ENCODE measurements at places on chromosomes 13 and 19. TPM values are rescaled to one million over a fixed set of nuclear protein-coding genes. Genes with fewer than 3 reads are reported as not detected.
A peak's percentile ranks its signal among the peaks of the same experiment; 100 is the strongest.

- peak; percentile 34 for DNase-seq
Observed at GRCh38 chr19:13748169-13748828, 16.0 kb upstream of the MRI1 start.

FUT3 gene
- total RNA-seq, result 224 TPM

- no peak for DNase-seq
Observed at GRCh38 chr13:49303533-49304252, 56.0 kb downstream of the CDADC1 start.

DNA sequence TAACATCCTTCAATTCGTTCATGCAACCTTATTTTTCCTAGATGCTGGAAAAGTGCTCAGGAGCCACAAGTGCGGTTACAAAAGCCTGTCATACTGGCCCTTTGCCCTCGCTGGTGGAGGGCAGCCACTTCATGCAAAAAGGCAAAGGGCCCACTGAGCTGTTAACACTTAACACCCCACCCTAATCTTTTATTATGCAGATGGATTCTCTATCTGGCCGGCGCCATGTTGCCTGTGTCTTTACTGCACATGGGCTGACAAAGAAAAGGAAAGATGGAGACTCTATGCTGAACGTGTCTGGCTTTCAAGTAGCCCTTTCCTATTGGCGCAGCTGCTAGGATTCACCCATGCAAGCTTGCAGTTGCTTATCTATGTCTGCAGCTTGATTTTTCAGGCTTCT is 10.8 kb downstream of the OR7D2 start:
- no peak for DNase-seq

LHFPL6 gene
- 11.8 TPM for total RNA-seq
